Hypothalamus (tissue), 51 donors: ENCODE measurements at places on chromosomes 6 and 20.

DNA sequence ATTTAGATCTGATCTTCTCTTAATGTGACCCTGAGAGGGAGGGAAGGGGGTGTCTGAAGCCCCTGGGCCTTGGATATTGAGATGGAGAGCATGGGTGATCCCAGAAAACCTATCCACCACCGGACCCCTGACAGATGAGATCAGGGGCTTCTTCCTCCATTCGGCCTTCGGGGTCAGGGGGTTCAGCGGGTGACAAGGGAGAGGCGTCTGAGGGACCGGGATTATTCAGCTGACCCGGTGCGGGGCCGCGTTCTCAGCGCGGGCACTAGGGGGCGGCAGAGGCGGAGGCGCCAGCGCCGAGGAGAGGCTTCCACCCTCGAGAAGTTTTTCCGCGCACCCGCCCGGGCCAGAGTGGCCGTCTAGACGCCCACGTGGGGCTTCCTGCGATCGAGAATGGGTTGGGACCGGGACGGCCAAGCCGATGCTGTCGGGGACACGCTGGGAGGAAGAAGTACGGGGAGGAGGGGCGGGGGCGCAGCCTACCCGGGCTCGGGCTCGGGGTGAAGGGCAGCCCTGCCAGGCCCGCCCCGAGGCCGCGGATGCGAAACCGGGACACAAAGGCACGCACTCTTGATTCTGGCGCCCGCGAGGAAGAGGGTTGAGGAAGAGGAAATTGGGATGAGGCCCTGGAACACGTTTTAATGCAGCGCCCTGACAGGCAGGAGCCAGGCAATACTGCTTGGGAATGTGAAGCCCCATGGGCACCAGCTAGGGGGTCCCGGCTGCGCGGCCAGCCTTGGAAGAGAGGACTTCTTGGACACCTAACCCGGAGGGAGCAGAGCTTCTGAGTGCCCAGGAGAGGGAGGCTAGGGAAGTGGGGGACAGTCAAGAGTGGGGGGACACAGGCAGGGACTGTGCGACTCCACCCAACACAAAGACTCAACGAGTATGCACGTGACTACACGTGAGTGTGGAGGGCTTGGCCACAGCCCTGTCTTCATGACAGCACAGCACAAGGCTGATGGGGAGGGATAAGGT lies 30.6 kb downstream of the COL11A2 start:
- DNase-seq, result peak; percentile 84

- DNase-seq, result no peak
These were observed 151.8 kb downstream of the FOXC1 start for GRCh38 chr6:1761477-1761877.

DNA sequence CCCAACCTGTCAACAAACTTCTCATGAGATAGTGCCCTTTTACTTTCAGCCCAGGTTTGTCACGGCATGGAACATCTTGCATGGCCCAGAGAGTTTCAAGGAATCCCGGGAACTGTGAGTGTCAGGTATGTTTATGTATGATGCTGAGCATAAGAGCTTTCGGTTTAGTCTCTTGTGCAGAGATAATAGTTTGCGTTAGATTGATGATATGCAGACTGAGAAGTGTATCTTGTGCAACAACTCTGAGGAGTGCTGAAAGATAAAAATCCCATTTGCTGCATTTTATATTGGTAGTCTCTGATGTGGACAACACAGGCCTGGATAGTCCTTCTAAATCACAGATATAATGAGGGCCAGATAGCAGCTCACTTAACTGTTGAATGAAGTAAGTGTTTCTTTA lies 99.0 kb downstream of the TBX18 start:
- no peak for DNase-seq

GRCh38 chr20:53078761-53079160 lies 106.6 kb downstream of the TSHZ2 start:
- no peak for DNase-seq

- DNase-seq, result no peak
These were observed 524.3 kb downstream of the PRKN start for GRCh38 chr6:162203287-162203686.

- DNase-seq, result no peak
These were observed 152.7 kb downstream of the ANKRD60 start for GRCh38 chr20:58075586-58076345.

DNA sequence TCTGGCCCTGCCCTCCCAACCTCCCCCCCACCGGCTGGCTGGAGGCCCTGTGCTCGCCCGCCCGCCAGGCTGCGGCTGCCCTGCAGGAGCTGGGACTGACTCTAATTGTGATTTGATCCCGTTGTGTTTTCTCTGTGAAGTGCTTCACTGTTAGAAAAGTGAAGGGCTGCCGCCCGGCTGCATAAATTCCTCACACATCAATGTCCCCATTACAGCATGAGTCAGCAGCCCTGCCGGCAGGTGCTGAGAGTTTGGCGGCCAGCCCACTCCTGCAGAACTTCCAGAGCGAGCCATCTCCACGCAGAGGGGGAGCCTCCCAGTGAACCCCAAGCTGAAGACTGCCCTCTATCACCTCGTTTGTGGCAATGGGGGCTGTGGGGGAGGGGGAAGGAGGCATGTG lies 137.9 kb downstream of the DLL1 start:
- DNase-seq, result peak; percentile 46

GRCh38 chr20:38308047-38308438 lies 4.1 kb downstream of the BPI start:
- DNase-seq, result no peak

DNA sequence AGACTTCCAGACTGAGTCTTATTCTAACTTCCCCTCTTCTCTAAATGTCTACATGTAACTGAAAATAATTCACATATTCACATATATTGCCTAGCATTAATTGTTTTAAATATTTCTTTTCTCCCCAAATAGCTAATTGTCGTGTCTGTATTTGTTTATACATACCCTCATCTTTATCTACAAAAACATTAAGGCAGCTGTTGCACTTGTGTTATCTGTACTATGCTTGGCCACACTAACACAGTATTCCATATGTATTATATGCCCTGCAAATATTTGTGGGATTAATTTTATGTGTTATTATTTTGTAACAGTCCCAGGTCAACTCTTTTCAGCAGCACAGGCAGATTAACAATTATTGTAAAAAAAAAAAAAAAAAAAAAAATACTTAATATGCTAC lies 11.7 kb downstream of the HDAC2 start:
- DNase-seq, result no peak

DNA sequence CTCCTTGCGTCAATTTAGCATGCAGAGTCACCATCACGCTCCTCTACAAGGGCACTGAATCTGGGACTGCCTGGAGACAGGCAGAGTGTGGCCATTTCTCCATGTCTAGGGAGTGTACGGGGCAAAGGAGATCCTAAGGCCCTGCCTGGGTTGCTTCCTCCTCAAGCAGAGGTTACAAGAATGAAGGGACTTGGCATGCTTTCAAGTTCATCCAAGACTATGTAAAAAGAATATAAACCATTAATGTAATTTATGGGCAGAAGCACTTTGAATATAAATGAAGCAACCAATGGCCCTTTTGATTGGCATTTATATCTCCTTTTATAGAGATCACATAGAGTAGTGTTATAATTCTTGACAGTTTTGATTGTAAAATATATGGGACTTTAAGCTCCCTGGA lies 137.5 kb downstream of the BTBD3 start:
- DNase-seq, result no peak

- DNase-seq, result no peak
These were observed 192.2 kb upstream of the SYNDIG1 start for GRCh38 chr20:24277196-24277595.

DNA sequence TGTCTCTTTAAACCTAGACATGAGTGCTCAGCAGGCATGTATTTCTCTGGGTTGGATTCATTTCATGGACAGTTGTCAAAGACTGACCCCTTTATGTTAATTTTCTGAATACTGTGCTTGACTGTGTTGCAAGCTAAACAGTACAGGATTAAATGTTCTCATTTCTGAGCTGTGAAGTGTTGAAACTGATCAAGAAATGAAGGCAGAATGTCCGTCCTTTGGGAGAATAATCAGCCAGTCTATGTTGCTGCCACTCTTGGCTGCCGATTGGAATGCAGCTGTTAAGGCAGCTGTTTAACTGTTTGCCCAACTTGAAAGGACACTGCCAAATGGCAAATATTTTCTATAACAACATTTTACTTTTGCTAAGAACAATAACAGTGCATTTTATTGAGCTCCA lies 87.3 kb downstream of the CEP57L1 start:
- no peak for DNase-seq

- no peak for DNase-seq
These were observed 144.5 kb upstream of the ID4 start for GRCh38 chr6:19692506-19693298.

DNA sequence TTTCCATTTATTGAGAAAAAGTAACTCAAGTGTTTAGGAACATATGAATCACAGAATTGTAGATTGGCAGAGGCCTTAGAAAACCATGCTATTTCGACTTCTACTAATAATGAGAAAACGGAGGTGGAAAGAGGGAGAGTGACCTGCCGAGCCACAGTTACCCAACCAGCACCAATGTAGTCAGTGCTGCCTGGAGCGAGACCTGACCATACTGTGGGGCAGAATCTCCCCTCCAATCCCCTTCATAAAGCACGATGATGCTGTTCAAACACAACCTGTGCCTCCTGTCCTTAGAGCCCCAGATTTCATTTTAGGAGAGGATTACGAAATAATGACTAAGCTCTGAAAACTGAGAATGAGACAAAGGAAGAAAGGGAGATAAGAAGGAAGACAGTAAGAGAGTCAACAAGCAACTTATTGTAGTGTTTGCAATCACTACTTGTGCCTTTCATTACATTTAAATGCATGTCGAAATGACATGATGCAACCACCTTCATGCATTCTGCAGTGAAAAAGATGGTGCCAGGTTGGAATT lies 70.6 kb downstream of the ATXN1 start:
- no peak for DNase-seq

DNA sequence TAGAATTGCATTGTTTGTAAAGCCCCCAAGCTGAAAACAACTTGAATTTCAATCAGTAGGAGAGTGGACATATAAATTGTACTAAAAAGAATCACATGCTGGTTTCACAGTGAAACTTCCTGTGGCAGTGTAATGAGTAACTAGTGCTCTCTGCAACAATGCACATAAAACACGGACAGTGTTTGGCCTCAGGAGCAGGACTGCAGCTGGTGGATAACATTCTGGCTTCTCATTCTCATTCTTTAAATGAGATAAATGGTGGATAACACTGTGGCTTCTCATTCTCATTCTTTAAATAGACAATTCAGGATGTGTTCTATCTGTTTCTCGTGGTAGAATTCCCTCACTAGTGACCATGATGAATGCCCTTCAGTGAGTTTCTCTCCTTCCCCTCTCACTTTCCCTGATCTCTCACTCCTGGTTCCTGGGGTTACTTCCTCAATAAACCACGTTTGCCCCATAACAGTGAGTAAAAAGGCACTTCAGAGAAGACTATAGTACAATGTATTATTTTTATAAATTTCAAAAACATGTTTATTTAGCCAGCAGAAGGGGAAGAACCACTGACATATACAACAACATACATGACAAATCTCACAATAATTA lies 59.9 kb downstream of the SLC22A2 start:
- no peak for DNase-seq

- no peak for DNase-seq
These were observed 219.7 kb upstream of the SUPT3H start for GRCh38 chr6:45597424-45597823.

DNA sequence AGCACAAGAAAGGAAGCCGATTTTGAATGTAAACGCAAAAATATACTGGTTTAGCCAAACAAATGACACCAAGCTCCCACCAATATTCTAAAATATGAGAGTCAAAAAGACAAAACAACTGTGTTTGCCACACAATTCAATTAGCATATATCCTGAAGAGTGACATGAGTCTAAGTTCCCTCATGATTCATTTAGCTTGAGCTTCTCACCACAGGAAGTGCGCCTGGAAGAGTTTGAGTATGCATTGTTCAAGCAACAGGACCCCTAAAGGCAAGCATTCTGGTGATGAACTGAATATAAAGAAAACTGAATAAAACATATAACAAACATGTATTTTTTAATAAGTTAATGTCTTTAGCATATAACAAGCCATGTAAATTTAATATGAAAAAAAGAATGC lies 115.2 kb upstream of the RUNX2 start:
- no peak for DNase-seq

- no peak for DNase-seq
These were observed 90.2 kb downstream of the THBS2 start for GRCh38 chr6:169163411-169163901.

- no peak for DNase-seq
These were observed 16.2 kb upstream of the FRMD1 start for GRCh38 chr6:168095171-168095691.

GRCh38 chr20:63831993-63832686 lies 1.1 kb upstream of the ZBTB46 start:
- DNase-seq, result no peak
